NCI-H2081 (cell line): ENCODE measurements at places on chromosomes 6 and 20.

GRCh38 chr20:48656137-48656536 lies 171.7 kb downstream of the PREX1 start:
- no peak for DNase-seq

- DNase-seq, result no peak
Measured at GRCh38 chr6:128474481-128474880, 45.9 kb downstream of the PTPRK start.

DNA sequence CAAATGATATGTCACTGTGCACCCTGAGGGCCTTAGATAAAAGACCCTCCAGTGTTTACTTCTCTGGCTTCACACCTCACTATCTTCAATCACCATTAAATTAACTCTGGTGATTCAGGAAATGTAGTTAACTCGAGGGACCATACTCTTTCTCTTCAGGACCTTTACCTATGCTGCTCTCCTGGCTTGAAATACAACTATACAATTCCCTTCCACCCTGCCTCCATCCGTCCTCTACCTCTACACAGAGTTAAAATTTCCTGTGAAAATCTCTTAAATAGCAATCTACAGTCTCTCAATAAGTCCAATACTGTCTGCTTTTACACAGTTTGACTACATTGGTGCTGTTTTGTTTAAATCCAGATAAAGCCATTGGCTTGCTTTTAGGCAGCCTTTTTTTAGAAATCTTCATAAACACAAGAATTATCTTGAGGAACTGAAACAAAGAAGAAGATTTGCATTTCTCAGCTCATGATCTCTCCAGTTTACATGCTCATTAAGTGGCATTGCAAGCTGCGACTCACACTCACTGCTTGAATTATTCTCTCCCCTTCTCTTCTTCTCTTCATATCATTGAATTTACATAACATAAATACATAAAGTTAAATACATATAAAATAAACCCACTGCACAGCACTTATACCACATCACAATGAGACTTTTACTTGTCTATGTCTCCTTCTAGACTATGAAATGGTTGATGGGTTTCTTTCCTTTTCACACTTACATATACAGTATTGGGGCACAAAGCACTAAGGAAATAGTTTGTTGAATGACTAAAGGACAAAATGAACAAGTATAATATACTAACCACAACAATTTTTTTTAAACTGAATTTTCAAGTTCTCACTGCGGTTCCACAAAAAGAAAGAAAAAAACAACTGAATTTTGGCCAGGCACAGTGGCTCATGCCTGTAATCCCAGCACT lies 239.0 kb upstream of the KCNQ5 start:
- no peak for DNase-seq

DNA sequence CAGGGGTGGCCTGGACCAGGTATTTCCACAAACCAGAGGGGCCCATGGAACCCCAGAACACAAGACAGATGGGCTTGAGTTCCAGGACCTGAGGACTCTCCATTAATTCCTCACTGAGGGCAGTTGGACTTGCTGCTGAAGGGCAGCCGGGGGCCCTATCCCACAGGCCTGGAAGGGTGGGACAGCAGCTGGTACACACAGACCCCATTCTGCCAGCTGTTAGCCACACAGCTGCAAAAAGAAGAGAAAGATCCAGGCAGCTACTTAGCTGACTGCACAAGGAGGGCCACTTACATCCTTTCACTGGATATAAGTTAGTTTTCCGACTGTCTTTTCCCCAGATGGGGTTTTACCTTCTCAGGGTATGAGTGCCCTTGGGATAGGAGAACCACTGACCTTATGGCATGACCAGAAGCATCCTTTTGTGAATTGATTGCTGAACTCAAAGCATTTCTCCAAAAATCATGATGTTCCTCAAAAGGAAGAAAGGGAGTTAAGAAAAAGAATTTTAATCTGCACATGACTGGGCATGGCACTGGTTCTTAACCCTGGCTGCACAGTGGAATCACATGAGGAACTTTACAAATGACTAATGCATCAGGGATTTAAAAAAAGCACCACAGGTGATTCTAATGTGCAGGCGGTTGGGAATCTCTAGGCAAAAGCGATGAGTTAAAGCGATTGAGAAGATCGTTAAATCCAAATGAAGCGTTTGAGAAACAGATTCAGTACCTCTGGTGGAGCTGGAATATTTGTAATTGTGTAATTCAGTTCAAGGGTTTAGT lies 199.4 kb downstream of the TFAP2A start:
- DNase-seq, result no peak

DNA sequence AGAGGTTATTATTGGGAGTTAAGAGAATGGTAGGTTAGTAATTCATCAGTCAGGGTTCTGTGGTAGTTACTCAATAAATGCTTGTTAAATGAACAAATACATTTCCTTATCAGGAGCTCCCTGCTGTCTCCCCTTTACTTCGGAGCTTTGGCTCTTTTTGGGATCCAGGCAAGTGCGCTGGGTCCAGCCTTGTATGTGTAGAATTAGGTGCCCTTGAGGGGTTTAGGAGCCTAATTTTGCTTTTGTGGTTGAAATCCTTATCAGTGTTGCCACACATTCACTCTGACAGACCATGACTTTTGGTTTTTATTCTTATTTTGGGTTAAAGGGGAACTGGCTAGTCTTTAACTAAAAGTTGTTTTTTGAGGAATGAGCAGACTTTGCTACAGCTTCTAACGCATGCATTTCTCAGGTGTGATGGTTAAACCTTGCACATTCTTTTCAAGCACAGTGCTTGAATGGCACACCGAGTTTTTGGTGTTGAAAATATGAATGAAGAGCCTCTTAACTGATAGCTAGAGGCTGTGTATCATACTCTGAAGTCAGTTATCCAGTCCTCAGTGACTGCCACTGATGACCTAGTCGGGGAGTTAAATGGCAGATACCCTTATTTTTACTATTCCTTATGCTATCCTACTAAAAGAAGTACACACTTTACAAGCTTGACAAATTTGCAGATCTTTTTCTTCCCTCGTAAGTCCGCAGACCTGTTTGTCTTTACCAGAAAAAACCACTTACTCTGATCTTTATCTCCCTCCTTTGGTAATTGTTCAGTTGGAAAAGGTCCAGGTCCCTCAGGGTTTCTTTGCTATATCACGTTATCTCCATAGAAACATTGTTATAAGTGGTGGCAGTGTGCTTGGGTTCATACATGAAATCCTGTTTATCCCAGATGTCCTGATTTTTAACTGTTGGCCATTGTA lies 50.7 kb upstream of the PLCG1 start:
- peak; percentile 89 for DNase-seq

GRCh38 chr6:81326881-81327561 lies 425.5 kb downstream of the TENT5A start:
- DNase-seq, result no peak

DNA sequence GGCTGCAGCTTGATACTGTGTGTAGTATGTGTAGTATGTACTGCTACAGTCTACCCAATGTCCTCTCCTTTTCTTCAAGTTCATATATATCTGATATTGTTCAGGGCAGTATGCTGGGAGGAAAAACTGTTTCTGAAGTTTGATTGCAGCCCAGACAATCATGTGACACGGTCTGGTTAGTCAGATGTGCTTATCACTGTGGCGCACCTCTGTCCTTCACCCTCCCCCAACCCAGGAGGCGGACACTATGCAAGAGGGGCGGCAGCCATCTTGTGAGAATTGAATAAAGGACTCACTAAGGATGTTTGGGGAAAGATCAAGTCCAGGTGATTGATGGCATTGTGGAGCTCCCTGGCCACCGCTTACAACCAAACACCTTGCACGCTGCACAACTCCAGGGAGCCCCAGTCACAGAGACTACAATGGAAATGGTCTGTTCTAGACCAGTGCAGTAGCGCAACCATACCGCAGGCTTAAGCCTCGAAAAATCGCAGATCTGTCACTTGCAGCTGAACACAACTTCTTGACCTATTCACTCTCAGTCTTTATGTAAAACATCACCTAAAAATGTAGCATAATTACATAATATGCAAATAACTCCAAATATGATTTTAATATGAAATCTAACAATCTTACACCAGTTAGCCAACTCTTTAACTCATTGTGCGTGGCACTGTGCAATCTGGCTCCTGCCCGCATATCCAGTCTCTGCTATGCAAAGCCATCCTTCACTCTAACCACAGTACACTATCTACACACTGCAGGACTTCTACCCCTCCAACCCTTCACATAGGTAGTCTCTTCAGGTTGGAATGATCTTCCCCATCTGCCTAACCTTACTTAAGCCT lies 79.3 kb downstream of the VGLL2 start:
- DNase-seq, result no peak

- no peak for DNase-seq
Measured at GRCh38 chr6:8243475-8243874, 141.1 kb upstream of the EEF1E1 start.

DNA sequence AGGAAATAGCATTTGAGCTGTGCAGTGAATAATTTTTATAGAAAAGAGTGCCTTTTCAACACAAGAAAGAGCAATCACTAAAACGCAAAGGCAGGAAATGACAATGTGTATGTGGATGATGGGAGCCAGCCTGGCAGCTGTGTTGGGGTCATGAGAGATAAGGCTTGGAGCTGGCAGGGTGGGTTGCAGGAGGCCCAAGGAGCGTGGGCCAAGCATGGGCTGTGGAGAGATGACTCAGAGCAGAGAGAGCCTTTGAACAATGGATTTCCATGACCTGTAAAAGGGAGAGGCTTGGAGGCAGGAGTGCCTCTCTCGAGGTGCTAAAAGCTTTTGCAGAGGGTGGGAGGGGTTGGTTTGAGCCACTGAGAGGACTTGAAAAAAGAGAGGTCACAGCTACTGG lies 6.6 kb upstream of the TBC1D7 start:
- DNase-seq, result no peak

- DNase-seq, result no peak
Measured at GRCh38 chr20:19265646-19266374, 53.4 kb downstream of the SLC24A3 start.

- DNase-seq, result no peak
Measured at GRCh38 chr6:155404937-155405336, 50.7 kb downstream of the NOX3 start.

DNA sequence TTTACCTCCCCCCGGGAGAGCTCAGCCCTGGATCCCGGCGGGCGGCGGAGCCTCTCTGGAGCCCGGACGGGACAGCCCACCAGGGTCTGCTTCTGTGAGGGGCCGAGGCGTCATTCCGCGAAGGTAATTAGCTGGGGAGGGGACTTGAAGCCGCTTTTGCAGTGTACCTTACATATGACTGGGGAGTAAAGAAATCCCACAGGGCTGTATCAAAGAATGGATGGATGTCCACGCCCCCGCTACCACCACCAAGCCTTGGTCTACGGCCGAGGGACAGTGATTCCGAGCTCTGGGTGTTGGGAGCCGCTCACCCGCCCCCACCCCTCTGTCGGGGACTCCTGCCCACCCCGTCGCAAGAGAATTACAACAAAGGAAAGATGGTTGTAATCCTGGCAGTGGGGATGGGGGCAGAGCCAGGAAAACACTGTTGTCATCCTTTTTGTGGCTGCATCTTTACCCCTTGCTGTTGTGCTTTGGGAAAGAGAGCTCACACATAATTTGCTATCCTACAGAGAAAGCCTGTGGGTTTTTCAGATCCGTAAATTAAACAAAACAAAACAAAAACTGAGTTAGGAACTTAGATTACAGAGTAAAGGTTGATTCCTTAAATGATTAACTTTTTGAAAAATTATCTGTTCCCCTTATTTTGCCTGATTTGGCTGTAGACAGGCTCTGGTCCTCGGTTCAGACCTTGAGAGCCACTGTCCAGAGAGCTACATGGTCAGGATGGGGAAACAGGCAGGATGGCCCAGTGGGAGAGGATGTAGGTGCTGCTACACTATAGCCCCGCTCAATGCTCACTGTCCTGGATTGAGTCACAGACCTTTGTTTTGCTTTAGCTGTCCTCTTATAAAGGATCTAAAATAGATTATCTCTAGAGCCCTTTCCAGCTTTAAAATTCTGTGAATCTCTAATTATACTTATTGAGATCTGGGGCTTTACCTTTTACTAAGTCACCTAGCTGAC lies 997 bp upstream of the FBXO30 start:
- DNase-seq, result peak; percentile 0

GRCh38 chr20:10634683-10635411 lies 39.0 kb downstream of the JAG1 start:
- no peak for DNase-seq
